ENCODE measurements at places on chromosomes 11 and 22.
A peak's percentile ranks its signal among the peaks of the same experiment; 100 is the strongest.

DNA sequence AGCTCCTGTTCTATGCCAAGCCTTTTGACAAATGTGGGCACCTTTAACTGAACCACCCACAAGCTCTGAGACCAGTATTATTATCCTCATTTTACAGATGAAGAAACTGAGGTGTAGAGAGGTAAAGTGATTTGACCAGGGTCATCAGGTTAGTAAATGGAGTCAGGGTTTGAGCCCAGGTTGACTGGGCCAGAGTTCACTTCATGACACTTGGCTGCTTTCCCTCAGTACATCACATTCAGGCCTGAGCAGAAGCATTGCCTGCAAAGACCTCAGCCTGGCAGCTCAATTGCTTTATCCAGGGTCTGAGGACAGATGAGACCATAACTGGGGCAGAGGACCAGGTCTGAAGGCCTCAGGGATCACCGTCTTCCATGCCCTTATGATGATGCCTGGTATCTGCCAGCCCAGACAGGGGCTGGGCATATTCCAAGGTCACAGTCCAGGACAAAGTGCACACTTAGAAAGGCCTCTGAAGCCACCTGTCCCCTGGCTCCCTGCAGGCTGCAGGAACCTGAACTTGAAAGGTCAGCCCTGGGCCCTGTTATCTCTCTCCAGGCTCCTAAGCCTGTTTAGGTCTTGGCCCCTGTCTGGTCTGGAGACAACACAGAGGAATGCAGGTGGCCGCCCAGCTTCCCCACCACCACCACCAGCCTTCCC lies 32.0 kb downstream of the POU2AF3 start:
- DNase-seq, result no peak

- DNase-seq, result no peak
Measured at GRCh38 chr11:44256673-44257291, 53.2 kb downstream of the ALX4 start.

DNA sequence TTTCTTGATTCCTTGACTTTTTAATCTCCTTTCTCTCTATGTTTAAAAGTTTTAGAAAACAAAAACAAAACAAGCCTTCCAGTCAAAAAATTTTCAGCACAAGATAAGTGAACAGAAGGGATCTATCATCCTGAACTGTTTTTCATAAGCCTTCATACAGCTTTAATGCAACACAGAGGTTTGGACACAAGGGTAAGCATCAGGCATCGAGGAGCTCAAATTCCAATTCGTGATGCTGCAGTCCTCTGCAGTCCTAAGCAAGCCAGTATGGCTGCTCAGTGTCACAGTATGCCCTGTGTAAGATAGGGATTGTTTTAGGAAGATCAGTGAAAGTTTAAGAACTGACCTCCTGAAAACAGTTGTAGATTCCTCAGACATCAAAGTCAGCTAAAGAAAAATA lies 740.9 kb downstream of the NTM start:
- DNase-seq, result no peak

DNA sequence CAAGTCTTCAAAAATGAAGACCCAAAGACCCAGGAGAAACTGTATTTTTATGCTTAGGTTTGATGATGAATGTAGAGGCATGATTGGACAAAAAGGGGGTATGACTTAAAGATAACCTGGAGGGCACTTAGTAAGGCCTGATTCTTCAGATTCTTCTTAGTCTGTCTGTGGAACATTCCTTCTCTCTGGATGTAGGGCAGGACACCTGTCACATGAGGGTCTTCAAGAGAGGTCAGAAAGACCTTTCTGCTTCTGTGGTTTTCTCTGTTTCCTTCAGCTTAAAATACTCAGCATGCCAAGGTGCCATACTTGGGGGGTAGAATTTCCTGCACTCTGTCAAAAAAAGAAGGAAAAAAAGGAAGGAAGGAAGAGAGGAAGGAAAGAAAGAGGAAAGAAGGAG lies 78.1 kb downstream of the BLID start:
- no peak for DNase-seq

GRCh38 chr11:70048279-70049024 lies 29.7 kb upstream of the ANO1 start:
- DNase-seq, result no peak

DNA sequence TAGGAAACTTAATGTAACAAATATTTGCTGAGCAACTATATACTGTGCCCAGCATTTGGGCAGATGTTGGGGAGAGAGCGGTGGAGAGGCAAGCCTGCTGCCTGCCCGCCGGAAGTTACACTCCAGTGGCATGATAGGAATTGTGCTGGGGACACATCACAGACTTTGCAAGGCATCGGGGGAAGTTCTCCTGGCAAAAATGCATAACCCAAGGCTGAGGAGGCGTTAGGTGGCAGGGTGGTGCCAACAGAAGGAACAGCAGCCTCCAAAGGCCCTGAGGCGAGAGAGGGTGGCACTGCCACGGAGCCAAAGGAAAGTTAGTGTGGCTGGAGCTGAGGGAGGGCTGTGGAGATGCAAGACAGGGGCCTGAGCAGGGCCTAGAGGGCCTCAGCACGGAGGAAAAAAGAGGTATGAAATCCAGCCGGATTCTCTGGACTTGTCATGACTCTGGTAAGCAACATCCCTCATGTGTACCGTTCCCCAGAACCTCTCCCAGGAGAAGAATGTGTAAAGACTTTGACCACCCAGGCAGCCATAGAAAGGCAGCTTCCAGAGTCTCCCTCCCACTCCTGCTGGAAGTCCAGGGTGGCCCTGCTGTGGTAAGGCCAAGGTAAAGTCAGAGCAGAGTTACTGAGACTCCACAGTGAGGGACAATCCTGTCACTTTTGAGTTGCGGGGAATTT lies 76.1 kb upstream of the RAB1B start:
- DNase-seq, result no peak

DNA sequence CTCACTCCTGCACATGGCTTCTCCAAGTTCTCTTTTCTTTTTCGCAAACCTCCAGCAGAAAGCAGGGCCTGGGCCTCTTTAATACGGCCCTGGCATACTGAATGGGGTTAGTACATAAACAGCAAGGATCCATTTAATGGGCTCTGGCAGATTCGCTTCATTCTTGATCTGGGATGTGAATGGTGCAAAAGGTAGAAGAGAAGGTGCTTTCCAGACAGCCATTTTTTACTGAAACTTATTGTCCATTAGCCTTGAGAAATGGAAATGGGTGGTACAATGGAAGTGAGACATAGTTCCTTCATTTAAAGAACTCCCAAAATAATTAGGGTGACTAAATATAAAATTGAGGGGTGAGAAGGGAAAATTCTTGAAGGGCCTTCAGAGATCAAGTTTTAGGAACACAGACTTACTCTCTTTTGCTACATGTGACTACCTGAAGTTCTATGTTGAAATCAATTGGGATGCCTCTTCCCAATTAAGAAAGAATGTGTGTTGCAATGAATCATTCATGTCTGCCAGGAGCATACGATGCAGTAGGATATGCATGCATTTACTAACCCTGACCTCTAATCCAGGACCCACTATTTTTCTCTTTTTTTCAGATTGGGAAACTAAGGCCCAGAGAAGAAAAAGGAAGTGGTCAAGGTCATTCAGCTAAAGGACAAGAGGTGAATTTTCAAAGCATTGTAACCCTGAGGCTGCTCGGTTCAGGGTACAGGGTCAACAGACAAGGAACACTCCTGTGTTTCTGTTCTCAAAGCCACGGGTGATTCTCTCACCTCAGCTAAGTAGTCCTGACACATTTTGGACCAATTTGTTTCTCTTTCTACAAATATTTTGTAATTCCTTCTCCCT lies 144.1 kb downstream of the BBOX1 start:
- DNase-seq, result no peak

- no peak for DNase-seq
Measured at GRCh38 chr11:83521647-83522596, 235.8 kb upstream of the CCDC90B start.

DNA sequence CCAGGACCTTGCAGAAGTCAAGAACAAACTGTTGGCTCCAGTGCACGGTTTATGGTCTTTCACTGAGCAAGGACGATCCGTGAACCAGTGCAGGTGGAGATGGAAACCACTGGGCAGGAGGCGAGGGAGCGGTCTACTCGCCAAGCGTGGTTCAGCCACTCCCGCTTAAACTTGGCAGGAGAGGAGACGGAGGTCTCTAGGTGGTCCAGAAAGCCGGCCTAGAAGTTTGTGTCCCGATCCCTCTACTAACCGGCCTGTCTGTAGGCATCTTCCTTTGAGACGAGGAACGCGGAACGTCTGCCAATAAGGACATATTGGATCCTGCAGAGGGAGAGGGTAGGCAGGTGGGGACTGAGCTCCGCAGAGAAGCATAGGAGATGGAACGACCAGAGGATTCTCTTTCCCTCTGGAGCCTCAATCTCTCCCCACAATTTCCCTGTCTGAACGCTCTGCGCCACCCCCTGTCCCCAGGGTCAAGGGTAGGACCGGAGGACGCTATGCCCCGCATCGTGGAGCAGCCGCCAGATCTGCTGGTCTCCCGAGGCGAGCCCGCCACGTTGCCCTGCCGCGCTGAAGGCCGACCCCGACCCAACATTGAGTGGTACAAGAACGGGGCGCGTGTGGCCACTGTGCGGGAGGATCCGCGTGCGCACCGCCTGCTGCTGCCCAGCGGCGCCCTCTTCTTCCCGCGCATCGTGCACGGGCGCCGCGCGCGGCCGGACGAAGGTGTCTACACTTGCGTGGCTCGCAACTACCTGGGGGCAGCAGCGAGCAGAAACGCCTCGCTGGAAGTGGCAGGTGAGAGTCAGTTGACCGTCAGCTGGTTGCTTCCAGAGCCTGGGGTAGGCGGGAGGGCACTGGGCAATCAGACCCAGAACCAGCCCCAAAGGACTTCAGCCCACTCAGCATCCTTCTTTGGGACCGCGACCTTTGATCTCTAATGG lies 3.4 kb downstream of the ROBO3 start:
- DNase-seq, result no peak

DNA sequence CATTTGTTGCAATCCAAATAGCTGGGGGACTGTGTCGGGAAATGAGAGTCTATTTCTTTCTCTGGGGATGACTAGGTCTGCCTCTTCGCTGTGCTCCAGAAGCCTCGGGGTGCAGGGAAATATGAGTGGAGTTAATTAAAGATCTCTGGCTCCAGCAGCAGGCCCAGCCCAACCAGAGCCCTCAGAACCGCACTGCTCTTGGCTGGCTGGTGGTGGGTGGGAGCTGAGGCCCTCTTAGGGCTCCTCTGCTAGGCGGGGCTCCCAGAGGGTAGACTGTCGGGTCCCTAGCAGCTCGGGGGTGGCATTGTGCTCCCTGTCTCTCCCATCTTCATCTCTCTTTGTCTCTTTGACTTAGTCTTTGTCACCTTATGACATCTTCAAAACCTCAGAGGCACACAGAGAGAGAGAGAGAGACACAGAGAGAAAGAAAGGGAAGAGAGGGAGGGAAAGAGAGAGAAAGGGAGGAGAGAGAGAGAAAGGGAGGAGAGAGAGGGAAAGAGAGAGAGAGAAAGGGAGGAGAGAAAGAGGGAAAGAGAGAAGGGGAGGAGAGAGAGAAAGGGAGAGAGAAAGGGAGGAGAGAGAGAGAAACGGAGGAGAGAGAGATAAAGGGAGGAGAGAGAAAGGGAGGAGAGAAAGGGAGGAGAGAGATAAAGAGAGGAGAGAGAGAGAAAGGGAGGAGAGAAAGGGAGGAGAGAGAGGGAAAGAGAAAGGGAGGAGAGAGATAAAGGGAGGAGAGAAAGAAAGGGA lies 20.2 kb downstream of the MPPED1 start:
- no peak for DNase-seq

DNA sequence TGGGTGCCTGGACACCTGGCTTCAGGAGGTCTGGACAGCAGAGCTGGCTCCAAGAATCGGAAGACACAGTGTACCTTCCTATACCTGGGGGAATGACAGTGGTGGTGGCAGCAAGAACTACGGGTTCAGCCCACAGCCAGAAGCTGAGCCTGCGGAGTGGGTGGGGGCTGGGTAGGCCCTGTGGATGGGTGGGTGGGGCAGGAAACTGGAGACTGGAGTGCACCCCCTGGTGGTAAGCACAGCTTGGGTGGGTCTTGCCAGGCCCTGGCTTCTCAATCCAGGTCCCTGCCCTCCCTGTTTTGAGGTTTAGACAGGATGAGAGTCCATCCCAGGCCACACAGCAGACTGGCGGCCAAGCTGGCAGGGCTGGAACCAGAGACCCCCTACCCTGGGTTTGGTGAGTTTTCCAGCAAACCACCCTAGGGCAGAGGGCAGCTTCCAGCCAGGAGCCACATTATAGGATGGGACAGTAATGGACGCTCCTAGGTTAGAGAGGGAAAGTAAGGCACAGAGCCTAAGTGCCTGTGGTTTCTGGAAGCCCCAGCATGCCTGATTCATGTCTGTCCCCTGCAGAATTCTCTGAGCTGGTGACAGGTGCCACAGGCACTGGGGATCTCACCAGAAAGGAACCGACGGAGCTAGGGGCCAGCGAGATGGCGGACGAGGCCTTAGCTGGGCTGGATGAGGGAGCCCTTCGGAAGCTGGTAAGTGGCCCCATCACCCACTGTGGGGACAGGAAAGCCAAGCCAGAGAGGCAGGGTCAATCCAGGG lies 1.7 kb downstream of the SMTN start:
- peak; percentile 11 for DNase-seq

DNA sequence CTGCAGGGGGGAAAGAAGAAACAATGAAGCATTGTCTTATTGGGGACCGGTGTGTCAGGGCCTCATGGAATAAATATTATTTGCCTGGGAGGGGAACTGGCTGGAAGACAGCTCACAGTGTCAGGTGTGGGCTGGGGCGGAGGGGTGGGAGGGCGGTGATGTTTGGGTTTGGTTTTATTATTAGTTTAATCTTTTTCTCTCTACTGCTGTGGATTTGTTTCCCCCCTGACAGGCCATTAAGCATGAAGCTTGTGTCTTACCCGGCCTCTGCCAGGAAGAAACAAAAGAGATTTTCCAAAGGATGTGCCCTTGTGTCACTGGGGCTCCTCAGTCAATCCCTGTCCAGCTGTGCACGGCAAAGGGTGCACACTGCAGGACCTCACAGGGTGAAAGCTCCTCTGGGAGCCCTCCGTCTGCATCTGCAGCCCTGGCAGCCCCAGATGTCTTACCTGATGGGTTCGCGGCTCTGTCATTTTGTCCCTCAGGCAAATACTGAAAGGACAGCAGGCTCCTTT lies 203.1 kb upstream of the TMEM45B start:
- DNase-seq, result no peak

- DNase-seq, result no peak
Measured at GRCh38 chr22:19222242-19223005, 43.9 kb upstream of the SLC25A1 start.

DNA sequence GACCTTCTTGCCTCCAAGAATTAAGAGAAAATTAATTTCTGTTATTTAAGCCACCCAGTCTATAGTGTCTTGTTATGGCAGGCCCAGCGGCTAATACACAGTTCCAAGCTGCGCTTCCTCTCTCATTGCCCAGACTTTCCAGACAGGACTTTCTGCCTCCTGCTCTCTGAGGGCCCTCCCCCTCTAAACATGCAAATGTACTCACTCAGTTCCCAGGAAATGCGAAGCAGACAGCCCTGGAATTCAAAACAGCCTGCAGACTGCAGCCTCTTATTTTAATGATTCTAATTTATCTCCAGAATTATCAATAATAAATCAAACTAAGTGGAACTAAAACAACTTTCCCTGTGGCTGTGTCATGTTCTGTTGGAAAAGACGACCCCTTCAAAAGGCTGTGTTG lies 115.5 kb upstream of the ISX start:
- DNase-seq, result no peak

GRCh38 chr22:37906364-37907008 lies 389 bp downstream of the MICALL1 start:
- peak; percentile 69 for DNase-seq
